Stimulated activated CD8-positive, alpha-beta memory T cell treated with anti-CD3 and anti-CD28 coated beads, Interleukin-4, amount 100 ng/mL, for 1 hour (primary cell): ENCODE measurements at places on chromosomes 4 and X.

GRCh38 chr4:78762529-78762928 is 13.6 kb upstream of the BMP2K start:
- DNase-seq, result no peak

DNA sequence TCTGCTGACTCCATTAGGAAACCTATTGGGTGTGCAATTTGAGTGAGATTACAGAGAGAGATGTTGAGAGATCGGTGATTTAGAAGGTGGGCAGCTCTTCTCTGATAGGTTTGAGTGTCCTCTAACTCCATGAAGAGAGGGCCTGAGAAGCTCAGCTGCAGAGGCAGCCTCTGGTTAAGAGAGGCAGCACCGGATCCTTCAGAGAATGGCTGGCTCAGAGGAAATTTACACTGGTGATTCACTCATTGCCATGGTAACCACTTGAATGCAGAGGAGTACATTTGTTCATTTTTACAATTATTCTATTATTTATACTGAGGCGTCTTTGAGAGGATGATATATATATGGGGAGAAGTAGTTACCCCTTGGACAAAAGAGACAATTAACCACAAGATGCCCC is 171.7 kb downstream of the PDGFRA start:
- DNase-seq, result no peak

DNA sequence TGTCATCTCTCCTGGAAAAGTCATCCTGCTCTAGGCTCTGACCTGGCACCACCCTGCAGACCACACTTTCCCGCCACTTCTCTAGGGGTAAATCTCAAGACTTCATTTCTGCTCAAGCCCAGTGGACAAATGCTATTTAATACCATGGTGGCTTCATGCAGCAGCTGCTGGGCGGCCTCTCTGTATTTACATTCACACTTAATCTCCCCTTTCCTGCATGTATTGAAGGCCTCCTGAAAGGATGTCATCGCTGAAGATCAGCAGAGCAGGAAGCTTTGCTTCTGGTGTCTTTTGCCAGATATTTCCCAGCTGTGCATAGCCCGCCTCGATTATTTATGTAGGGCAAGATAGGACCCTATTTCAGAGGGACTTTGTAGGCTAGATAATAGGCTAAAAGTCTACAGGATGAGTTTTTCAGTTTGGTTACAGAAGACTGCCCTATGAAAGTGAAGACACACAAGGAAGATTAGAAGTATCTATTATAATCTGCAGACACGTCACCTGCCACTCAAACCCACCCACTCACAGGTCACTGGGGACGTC is 17.2 kb downstream of the PROM1 start:
- DNase-seq, result no peak

- DNase-seq, result no peak
These were observed 124.4 kb downstream of the KDM6A start for GRCh38 chrX:44997282-44997812.

DNA sequence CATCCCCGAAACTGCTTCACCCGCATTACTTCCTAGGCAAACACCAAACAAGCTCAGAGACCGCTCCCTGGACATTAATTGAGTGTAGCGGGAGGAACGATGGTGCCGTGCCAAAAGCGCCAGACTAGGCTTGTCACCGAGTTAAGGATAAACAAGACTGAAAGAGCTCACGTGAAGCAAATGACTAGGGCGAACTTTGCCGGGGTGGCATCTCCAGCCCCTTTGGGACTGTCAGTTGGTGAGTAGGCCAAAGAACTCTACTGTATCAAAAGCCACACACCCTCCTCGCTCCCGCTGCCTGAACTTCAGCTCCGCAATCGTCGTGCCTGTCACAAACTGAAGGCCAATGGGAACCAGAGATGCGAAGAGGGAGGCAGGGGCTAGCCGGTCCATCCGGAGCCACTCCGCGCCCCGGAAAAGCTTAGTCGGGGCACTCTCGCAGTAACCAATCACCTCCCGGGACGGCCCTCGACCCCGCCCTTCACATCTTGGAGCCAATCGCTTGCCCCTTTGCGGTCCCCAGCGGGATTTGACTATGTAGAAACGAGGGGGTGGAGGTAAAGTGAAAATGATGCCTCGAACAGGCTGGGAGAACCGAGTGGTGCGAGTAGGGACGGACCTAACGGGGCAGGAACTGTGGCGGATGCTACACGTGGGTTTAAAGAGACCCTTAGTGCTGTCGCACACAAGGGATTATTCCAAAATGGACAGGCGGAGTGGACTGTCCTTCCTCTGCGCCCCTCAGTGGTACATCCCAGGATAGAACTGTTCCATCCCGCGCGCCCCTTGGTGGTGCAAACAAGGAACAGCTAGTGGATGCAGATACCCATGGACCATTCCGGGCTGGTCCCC is 37.0 kb upstream of the FAM156A start:
- DNase-seq, result peak; percentile 79

- no peak for DNase-seq
These were observed 30.6 kb downstream of the HSD17B11 start for GRCh38 chr4:87360338-87360935.

DNA sequence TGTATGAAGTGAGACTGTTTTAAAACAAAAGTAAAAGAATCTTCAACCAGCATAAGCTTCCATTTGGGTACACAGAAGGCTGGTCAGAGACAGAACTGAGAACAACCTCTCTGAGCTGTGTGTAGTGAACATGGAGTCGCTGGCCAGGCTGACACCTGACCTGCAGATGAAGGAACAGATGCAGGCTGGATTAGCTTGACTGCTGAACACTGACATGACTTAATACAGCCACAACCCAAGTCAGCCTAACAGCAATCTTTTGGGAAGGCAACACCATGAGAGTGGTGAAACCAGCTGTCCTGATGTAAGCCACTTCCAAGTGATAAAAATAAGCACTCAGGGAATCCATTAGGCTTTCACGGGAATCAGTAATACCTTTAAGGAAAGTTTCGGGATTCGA is 10.1 kb downstream of the SCARB2 start:
- no peak for DNase-seq

GRCh38 chrX:110218591-110218990 is 99.3 kb downstream of the AMMECR1 start:
- no peak for DNase-seq

DNA sequence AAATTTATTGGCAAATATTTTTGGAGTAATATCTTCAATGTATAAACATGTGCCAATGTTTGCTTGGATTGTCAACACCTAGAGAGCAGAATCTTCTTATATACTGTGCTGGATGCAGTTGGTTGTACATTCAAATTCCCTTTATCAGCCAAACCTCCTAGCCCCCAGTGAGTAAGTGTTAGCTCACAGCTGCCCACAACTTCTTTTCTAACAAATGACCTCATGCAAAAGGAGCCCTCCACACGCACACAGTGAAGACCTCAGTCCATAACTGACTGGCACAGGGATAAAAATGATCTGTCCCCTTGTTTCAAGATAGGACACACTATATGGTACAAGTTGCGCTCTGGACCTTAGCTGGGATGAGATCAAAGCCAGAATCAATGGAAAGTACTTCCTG is 458.0 kb upstream of the NWD2 start:
- no peak for DNase-seq

DNA sequence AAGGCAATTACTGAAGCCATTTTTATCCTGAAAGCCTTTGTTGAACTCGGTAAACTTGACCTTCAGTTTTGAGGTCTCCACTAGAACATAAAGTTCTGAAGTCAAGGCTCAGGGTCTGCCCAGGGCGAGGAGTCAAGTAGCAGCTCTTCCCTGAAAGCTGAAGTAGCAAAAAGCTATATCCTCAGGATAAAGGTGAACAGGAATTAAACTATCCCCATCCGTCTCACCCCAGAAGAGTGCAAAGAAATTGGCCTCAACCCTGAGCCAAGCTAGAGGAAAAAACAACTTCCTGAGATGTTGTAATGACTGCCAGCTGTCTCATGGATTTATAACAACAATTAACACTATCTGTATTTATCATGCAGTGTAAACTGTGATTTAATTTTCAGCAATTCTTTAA is 590.8 kb downstream of the SPRY1 start:
- DNase-seq, result no peak

DNA sequence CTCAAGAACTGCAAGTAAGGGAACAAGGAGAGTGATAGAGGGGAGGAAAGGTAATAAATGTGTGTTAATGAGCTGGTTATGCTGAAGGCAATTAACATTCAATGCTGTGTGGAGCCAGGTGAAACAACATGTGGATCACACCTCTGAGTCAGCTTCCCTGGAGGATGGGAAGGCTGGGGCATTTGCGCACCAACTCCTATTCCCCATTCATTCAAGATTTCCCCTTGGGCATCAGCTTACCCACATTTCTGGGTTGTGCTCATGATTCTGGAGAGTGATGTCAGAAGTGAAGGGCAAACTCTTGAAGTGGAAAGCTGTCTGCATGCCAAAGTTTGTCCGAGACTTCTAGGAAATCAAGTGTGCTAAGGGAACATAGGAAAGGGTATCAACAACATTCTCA is 461.4 kb downstream of the MID1IP1 start:
- DNase-seq, result no peak

GRCh38 chr4:183905081-183905592 is at the start of gene STOX2:
Gene STOX2, plus strand, starts transcription at chr4:183905307. Its CDS starts 1,484 bp downstream, at chr4:183906791.
- no peak for DNase-seq

DNA sequence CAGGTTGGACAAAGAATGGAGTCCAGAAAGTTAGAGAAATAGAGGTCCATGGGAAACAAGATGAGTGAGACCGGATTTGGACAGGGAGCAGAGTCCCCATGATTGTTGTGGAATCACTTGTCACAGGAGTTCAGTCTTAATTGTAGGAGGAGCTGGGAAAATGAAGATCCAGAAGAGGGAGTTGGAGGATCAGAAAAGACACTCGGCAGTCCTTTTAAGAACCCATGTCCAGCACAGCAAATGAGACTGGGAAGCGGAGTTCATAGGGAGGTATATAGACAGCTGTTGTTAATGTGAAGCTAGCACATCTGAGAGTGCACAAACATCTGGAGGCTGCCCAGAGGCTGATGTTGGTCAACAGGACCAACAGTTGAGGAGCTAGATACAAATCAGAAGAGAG is 111.4 kb upstream of the RXFP1 start:
- DNase-seq, result no peak

- no peak for DNase-seq
These were observed 144.0 kb downstream of the ADAM29 start for GRCh38 chr4:175062183-175062592.

DNA sequence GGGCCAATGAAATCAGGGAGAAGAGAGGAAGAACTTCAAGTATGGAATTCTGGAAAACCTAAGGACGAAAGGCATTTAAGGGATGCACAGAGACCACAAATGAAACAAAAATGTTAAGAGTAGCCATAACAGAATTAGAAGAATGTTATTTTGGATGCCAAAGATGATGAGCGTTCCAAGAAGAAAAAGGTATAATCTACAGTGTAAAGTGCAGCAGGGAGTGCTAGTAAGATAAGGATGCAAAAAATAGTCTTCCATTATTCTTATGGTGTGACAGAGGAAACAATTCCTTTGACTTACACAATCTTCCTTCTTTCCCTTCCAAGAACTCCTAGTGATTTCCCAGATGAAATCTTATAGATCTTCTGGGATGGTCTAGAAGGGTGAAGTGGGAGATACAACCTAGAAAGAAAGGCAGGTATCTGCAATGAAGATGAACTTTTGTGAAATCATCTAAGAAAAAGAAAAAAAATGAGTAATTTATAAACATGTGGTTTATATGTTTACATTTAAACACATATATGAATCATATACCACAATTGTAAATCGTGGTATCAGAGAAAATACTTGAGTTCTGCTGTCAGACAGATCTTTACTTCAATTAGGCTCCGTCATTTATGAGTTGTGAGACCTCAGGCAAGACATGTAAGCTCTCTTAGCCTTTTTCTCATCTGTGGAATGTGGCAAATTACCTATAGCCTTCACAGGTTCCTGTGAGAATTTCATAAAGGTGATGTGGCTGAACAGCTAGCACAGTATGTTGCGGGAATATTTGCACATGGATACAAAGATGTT is 8.1 kb downstream of the MORF4L2 start:
- DNase-seq, result no peak

DNA sequence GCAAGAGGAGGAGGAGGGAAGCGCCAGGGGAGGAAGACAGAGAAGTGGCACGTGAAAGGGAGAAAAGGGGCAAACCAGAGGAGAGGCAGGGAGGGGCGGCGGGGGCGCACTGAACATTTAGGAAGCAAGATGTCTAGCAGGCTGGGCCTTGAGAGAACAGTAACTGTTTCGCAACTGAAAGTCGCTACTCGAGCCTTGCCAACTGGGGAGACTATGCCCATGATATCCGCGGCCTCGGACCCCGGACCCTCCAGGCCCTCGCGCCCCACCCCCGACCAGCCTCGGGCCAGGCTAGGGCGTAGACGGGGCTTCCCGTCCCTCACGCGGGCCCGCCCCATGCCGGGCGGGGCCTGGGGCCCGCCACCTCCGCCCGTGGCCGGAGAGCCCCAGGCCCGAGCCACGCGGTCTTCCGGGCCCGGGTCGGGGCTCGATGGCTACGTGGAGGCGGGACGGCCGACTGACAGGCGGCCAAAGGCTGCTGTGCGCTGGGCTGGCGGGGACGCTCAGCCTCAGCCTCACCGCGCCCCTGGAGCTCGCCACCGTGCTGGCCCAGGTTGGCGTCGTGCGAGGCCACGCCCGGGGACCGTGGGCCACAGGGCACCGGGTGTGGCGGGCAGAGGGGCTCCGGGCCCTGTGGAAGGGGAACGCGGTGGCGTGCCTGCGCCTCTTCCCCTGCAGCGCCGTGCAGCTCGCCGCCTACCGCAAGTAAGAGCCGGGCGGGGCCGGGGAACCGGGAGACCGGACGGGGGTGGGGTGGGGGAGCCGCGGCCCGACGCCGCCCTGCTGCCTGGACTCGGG is at the start of gene SLC25A43:
Gene SLC25A43, plus strand, starts transcription at position 363 of the 798 bp plus-strand sequence. Its CDS starts 68 bp downstream, at position 431.
- no peak for DNase-seq

- DNase-seq, result no peak
These were observed 183.8 kb downstream of the FRMPD4 start for GRCh38 chrX:12322031-12322430.

DNA sequence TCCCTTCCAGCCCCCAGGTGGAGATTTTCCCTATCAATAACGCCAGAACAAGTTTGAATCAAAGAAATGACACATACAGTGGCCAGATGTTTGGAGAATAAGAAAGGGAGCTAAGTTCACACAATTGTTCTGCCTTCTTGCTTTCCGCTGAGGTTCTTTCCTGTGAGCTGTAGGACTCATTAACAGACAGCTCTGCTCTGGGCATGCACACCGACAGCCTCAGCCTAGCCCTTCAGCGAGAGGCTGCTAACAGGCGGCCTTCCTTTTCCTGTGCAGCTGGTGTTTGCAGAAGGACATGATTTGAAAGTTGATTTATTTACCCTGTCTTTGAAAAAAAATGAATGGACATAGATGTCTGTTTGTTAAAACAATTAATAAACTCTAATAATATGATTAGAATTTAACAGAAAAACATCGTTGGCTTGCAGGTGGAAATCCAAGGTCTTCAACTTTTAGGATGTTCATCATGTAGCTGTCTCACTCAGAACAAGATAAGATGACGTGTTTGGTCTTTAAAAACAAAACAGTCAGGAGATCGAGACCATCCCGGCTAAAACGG is 183.3 kb downstream of the KDR start:
- DNase-seq, result no peak

GRCh38 chr4:113109106-113109718 is 59.8 kb downstream of the ANK2 start:
- DNase-seq, result no peak

DNA sequence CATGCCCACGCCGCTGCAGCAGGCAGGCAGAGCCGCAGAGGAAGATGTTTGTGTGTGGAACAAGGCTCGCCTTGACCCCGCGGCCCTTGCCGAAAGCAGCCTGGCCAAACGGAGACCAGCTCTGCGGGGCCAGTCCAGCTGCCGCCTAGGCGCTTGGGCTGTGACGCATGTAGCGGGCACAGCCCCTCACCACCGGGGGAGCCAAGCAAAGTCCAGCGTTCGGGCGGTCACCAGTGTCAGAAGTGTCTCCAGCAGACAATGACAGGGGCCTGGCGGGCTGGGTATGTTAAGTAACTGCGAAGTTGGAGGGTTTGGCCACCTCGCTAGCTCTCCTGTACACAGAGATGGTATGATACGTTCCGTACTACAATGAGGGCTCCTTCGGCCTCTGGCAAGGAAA is 1.3 kb downstream of the AMER1 start:
- DNase-seq, result no peak
